ENCODE measurements at places on chromosomes 1 and 21.

DNA sequence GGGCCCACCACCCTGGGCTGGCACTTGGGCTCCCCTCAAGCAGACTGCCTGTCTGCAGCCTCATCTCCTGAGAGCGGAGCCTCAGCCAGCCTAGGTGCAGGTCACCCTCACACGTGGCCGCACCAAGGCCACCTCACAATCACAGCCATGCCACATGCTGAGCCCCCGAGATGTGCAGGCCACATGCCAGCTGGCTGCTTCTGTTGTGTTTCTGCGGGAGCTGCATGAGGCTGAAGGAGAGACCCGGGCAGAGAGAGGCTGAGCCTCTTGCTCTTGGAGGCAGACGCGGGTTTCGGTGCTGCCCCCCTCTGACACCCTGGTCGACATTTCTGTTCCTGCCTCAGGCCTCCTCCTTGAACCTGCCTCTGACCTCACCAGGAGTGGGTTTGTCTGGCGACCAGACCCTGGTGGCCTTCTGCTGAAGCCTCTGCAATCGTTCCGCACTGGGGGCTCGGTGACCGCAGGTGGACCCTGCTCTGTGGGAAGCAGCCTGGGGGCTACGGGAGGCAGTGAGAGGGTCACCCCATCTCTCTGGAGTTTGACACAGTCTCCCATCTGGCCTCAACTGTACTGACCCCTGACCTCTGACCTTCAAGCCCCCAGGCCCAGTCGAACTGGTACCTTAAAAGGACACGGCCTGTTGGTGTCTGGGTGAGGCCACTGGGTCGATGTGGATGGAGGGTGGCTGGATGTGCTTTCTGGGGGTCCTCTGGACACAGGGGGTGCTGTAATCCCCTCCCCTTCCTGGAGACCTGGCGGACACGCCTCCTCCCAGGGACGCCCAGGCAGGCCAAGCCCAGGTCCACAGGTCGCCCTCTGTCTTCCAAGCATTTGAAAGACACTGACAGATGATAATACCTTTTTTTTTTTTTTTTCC is 13.0 kb upstream of the C1orf174 start:
- no peak for DNase-seq

DNA sequence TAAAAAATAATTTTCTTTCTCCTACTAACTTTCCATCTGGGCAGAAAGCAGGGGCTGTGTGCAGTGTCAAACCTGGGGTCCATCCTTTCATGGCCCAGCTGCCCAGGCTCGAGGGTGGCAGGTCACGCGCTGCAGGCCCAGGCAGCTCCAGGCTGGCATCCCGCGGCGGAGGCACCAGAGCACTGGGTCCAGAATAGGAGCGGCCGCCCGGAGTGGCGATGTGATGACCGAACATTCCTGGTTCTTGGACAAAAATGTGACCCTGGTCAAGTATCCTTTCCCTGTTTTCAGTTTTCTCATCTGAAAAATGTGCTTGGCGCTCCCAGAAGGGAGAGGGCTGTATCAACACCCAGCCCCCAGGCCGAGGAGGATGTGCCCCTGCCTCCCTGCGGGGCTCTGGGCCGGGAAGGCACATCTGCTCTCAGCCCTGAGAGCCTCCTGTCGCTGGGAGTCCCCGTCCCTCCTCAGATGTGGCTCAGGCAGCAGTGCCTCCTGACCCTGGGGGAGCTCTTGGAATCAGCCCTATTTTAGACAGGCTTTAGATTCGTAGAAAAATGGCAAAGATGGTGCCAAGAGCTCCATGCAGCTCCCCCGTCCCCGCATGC is 29.3 kb downstream of the SLX9 start:
- peak; percentile 45 for DNase-seq

DNA sequence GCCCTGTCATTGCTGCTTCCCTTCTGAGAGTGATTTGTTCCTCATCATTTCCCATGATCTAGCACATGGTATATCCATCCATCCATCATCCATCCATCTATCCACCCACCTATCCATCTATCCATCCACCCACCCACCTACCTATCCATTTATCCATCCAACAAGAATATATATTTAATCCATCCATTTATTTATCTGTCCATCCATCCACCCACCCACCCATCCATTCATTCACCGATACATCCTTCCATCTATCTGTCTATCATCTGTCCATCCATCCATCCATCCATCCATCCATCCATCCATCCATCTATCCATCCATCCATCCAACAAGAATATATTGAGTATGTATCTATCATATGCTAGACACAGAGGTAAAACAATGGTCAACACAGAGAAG is 100.0 kb upstream of the ACTL8 start:
- DNase-seq, result no peak

DNA sequence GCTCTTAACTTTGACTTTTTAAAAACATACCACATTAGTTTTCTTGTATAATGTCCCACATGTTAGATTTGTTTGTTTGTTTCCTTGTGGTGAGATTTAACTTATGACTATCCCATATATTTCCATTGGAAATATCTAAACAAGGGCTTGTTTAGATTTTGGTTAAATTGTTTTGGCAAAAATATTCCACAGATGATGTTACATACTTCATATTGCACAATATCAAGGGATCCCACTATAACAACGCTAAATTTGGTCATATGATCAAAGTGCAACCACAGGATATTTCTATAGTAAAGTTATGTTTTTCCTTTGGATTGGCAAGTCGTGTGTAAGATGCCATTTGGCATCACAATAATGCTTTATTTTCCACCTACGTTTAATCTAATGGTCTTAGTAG is 396.7 kb downstream of the TGFB2 start:
- no peak for DNase-seq

GRCh38 chr1:59779949-59780348 is 34.8 kb upstream of the HOOK1 start:
- no peak for DNase-seq

DNA sequence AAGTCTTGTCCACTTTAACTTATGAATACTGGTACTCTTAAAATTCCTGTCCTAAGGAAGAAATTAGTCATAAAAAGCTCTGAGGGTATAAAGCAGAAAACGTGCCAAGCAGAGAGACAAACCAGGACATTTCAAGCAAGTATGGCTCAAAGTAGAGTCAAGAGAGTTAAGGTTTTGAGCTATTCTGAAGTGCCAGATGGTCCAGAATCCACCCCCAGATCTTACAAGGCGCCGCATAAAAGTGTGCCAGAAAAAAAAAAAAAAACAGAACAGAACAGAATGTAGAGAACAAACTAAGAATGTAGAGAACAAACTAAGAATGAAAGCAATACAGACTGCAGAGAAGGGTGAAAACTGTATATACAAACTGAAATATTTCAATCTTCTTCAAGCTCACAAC is 12.5 kb downstream of the EPS15 start:
- peak; percentile 90 for DNase-seq

- DNase-seq, result no peak
Observed at GRCh38 chr1:185895208-185895900, 161.2 kb downstream of the HMCN1 start.

DNA sequence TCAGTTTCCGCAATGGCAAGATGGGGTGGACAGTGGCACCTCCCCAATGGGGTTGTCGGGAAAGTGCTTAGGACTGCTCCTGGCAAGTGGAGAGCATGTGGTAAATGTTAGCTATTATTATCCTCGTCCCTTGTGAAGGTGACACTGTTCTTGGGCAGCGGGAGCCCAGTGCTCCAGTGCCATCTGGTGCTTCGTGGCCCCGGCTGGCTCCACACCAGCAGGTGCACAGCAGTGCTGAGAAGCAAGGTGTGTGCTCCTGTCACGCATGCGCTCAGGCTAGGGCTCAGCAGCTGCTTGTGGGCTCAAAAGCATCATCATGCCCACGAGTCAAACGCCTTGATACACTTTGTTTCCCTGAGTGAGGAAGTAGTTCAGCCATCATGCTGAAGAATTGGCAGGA is 24.9 kb upstream of the KCNC4 start:
- no peak for DNase-seq

GRCh38 chr21:45618846-45619485 is 24.6 kb upstream of the PCBP3 start:
- DNase-seq, result no peak

DNA sequence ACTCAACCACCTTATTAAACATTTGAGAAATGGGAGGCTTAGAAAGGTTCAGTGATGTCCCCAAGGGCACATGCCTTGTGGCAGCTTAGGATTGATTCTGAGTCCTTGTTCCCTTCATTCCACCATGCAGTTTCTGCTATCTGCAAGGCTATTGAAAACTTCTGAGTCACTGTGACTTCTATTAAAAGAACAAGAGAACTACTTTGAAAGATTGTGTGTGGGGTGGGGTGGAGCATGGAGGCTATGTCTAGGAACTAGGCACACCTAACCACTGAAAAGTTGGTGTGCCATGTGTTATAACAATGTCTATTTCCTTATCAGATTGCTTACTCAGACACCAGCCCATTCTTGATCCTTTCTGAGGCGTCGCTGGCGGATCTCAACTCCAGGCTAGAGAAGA is 10.8 kb downstream of the MTARC1 start:
- DNase-seq, result no peak

GRCh38 chr1:191943684-191944083 is 214.6 kb upstream of the RGS18 start:
- DNase-seq, result no peak

DNA sequence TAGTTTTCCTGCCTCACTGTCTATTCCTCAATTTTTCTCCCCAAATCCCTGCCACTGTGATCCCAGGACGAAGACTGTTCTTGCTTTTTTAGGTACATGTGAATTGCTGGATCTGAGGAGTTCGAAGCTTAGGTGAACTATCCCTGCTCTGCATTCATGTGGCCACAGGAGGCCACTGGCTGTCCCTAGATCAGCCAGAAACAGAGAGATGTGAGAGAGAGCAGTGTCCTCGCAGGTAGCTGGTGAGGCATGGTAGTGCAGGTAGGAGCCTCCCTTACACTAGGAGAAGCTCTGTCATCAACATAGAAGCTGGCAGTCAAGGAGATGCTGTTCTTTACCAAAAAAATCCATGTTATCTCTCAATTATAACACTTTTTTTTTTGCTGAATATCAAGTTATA is 71.5 kb downstream of the USP24 start:
- DNase-seq, result no peak

- DNase-seq, result no peak
Observed at GRCh38 chr1:168917796-168918195, 188.7 kb upstream of the ATP1B1 start.

DNA sequence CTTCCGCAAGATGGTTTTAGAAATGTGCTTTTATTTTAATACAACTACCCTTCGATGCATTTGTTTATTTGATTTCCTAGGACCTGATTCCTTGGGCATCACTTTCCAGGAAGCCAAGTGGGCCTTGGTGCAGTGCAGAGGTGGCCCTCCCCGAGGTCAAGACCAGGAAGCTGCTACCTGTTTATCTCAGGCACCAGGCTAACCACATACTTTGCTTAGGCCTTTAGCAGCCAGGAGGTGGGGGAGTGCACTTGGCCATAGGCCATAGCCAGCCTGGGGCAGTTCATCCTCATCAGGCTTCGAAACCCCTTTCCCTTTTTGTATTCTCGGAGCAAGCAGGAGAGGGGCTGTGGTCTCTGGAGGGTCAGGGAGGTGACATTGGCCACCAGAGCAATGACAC is 45.4 kb downstream of the SMYD2 start:
- DNase-seq, result no peak

GRCh38 chr1:5200006-5200405 is 545.6 kb downstream of the AJAP1 start:
- no peak for DNase-seq

GRCh38 chr1:51420867-51421627 is 90.7 kb upstream of the TTC39A start:
- no peak for DNase-seq

GRCh38 chr1:185644531-185644930 is 89.7 kb upstream of the HMCN1 start:
- DNase-seq, result peak; percentile 32

GRCh38 chr1:238898856-238899255 is 487.5 kb upstream of the CHRM3 start:
- DNase-seq, result no peak

DNA sequence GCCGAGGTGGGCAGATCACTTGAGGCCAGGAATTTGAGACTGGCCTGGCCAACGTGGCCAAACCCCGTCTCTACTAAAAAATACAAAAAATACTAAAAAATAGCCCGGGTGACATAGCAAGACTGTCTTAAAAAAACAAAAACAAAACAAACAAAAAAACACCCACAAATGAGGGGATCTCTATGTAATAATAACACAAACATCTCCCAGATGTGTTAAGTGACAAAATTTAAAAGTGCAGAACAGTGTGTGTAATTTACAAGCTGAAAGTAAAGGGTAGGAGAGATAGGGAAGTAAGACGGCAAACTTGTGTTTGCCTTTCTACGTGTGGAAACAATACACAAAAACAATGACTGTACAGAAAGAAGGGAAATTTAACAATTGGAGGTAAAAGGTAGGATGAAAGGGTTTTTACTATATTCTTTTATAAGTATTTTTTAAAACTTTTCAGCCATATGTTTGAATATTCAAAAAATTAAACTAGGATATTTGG is 36.3 kb downstream of the ARID4B start:
- DNase-seq, result no peak

GRCh38 chr1:209160230-209160629 is 423.3 kb upstream of the CAMK1G start:
- no peak for DNase-seq

- DNase-seq, result no peak
Observed at GRCh38 chr1:42742141-42742540, 2.1 kb upstream of the CLDN19 start.

DNA sequence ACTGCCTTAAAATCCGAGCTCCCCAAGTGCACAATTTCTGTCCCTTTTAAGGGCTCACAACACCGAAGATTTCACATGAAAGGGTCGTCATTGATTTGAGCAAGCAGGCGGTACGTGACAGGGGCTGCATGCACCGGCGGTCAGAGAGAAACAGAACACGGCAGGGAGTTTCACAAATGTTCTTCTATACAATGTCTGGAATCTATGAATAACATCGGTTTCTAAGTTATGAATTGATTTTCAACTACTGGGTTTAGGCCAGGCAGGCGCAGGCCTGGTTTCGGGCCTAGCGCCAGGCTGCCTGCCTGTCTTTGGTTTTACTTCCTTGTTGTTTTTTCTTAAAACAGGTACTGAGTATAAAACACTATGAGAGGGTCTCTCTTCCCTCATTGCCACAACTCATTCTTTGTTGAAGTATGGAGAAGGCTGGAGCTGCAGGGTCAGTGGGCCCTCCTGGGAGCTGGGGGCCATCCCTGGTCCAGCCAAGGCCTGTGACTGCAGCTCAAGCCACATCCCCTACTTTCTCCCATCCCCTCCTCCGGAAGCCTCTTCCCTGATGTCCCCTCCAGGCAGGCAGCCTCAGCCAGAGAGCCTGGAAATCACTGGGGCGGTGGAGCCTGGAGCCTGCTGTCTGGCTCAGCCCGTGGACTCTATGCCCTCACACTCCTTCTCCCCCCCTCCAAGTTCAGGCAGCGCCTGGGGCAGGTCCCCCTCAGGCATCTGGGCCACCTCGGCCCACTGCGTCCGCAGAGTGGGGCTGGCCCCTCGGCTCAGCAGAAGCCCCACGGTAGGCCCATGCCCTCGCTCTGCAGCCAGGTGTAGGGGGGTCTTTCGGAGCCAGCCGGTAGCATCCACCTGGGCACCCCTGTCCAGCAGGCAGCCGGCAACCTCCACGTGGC is 2.4 kb downstream of the ANKRD65 start:
- no peak for DNase-seq

DNA sequence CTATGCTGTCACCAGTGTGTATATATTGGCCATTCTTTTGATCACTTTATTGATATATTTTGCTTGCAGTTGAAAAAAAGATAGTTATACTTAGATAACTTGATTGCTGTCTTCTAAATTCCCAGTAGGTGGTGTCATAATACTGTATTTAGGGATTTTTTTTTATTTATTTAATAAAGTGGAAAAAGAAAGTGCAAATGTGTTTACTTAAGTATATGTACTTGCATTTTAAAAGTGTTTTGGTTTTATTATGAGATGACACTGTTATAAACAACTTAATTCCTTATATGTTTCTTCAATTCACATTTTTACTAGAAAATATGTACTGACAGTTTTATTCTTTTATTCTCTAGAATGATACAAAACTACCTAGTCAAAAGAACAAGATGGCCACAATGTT is 164.8 kb downstream of the USP25 start:
- DNase-seq, result peak; percentile 16
